ENCODE measurements at places on chromosomes 13 and 19.

DNA sequence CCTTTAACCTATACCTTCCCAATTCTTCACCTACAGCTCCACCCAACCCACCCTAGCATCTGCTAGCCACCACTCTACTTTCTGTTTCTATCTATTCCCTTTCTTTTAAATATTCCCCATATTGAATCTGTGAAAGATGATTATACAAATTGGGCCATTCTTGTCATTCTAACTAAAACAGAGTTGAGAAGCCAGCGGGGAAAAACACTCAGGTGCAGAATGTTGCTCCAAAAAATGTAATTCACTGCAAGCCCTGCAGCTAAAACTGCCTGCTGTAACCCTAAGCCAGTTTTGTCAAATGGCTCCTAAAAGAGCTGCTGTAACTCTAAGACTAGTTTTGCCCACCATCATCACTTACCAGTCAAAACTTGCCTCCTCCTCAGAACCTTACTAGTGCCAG lies 1468.6 kb upstream of the MIR17HG start:
- no peak for DNase-seq

DNA sequence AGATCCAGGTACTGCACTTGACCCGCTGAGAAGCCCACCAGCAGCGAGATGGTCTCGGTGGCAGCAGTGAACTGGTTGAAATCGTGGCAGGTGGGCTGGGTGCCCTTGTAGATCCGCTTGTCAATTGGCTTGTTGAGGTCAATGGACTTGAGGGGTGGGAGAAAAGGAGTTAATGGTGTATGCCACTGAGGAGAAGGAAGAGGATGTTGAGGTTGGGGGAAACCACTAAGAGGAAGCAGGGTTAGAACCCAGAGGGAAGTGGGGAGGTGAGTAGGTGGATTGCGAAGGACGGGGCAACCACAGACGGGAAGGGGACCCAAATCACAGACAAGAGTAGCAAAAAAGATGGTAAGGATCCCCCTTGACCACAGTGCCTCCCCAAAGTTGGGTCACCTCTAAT lies 1.7 kb downstream of the DMWD start:
- no peak for DNase-seq

GRCh38 chr19:49807904-49808675 lies 5.0 kb downstream of the FUZ start:
- no peak for DNase-seq

DNA sequence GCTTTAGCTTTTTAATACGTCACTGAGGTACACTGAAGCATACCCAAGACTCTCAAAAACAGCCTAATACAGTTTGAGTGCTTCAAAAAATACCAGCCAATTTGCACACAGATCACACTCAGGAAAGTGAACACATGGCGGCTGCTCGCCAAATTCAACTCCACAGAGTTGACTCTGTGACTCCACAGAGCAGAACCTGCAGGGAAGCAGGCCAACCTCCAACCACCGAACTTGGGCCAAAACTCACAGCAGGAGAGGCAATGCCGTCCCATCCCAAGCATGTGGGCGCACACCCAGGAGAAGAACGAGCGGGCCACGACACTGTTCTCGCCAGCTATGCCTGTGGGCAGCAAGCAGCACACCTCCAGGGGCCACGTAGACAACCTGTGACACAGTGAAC lies 21.1 kb downstream of the ELL start:
- DNase-seq, result no peak

DNA sequence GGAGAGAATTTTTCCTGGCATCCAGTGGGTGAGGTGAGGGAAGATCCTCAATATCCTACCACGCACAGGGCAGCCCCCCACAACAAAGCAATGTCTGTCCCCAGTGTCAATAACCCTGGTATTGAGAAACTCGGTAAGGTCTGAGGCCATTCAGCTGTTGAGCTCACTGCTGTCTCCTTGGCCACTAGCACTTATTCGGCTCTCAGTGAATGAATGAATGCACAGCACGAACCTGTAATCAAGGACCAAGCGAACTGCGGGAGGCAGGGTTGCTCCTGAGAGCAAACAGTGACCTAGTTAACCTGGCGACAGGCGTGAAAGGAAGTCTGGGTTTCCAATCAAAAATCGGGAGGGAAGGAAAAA lies 640 bp downstream of the ZSCAN5A start:
- DNase-seq, result no peak

GRCh38 chr13:31274390-31274789 lies 74.6 kb downstream of the B3GLCT start:
- DNase-seq, result no peak

GRCh38 chr19:19538785-19539166 lies 711 bp downstream of the CILP2 start:
- no peak for DNase-seq

GRCh38 chr19:10237702-10238101 lies 6.6 kb upstream of the S1PR2 start:
- no peak for DNase-seq

GRCh38 chr13:44053208-44053607 lies 173.5 kb downstream of the LACC1 start:
- DNase-seq, result no peak

DNA sequence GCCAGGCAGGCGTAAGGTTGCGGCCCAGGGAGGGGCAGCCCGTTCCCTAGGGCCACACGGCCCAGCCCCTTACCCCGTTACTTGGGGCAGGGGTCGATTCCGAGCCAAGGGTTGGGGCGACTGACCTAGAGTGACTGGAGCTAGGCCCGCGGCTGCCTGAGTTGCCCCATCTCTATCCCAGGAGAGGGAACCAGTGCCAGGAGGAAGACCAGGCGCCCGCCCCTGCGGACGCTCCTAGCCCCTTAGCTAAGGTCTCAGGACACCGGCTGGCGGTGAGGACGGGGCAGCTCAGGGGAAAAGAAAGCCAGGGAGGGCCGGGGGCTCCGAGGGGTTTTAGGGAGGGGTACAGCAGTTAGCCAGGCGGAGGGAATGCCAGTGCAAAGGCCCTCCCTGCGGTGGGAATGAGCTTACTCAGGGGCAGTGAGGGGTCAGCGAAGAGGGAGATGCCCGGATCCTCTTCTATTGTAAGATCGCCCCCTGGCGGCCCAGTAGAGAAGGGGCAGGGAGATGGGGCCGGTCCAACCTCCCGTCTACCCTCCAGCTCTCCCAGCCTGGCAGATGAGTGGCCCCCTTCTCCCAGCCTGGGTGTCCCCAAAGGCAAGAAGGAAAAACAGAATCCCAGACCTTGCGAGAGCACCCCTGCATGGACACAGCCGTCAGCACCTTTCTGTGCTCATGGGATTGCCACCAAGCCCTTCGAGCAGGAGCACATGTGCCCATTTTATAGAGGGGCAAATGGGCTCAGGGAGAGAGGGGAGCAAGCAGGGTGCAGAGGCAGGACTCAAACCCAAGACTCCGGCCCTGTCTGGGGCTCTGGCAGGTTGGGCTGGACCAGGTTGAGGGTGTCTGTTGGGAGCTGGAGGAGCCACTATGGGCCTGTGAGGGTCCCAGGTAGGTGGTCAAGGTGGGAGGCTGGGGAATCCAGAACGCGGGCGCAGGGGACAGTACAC lies 16.3 kb downstream of the CILP2 start:
- DNase-seq, result peak; percentile 6

- DNase-seq, result no peak
Measured at GRCh38 chr13:35163674-35164073, 221.6 kb downstream of the NBEA start.

- no peak for DNase-seq
Measured at GRCh38 chr19:28301463-28301862, 911.5 kb downstream of the UQCRFS1 start.

DNA sequence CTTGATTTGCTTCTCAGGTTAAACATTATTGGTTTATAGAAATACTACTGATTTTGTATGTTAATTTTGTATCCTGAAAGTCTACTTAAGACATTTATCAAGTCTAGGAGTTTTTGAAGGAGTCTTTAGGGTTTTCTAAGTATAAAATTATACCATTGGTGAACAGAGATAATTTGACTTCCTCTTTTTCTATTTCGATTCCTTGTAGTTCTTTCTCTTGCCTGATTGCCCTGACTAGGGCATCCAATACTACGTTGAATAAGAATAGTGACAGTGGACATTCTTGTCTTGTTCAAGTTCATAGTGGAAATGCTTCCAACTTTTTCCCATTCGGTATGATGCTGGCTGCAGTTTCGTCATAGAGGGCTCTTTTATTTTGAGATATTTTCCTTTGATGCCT lies 807.5 kb upstream of the SLC10A2 start:
- no peak for DNase-seq

DNA sequence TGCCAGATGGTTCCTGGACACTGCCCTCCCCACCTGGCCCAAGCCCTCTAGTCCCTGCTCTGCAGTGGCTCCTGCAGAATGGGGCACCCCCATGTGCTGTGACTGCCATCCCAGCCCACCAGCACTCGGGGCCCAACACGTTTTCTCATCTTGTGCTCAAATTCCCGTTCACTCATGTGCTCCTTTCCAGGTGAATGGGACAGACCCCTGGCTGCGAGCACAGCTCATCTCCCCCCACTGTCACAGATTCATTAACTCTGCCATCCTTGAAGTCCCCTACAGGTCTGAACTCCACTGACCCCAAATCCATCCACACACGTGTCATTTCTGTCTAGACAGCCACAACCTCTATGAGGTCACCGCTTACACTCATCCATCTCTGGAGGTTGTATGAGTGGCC lies 23.6 kb downstream of the TUBA3C start:
- no peak for DNase-seq

GRCh38 chr19:48742096-48742495 lies 1.7 kb upstream of the RASIP1 start:
- no peak for DNase-seq

GRCh38 chr13:62887046-62887445 lies 1471.4 kb upstream of the PCDH20 start:
- DNase-seq, result no peak

- DNase-seq, result no peak
Measured at GRCh38 chr13:101661839-101662238, 209.4 kb downstream of the ITGBL1 start.

DNA sequence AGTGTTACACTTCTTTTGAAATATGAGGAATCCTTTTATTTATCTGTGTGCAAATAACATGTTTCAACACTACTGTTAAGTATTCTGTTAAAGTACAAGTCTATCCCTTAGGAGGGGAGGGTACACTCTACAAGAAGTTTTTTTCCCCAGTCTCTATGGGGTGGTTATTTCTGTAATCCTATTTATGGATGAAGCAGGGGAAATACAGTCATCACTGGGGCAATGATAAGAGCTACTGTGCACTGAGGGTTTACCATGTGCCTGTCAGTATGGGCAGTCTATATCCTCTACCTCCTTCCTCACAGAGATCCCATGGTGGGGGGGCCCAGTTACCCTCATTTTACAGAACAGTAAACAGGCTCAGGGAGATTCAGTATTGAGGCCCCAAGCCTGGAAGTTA lies 16.6 kb upstream of the TRIM13 start:
- DNase-seq, result no peak

- no peak for DNase-seq
Measured at GRCh38 chr19:37941782-37942515, 34.9 kb downstream of the SIPA1L3 start.

DNA sequence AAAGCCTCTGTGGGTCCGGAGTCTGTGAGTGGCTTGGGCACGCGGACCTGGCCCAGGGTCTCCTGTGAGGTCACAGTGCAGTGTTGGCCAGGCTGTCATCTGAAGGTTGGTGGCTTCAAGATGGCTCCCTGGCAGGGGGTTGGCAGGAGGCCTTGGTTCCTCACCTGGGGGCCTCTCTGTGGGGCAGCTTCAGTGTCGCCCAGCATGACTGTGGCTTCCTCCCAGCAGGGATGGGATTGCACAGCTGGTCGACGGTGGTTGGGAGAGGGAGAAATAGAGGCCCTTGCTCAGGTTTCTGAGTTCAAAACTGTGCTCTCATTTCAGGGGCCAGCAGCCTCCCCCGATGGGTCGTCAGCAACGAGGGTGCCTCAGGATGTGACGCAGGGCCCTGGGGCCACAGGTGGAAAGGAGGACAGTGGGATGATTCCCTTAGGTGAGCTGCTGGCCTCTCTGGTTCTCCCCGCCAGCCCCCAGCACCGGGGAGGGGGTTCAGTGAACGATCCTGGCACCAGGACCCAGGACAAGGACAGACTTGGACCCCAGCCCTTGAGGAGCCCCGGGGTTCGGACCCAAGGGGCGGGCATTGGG lies 17.2 kb downstream of the ZNF444 start:
- DNase-seq, result no peak

GRCh38 chr13:75762076-75762937 lies 126.2 kb downstream of the LMO7 start:
- DNase-seq, result no peak

- DNase-seq, result no peak
Measured at GRCh38 chr19:11400798-11401197, 16.7 kb upstream of the EPOR start.

- no peak for DNase-seq
Measured at GRCh38 chr13:99071666-99072065, 93.8 kb upstream of the DOCK9 start.

GRCh38 chr19:40035996-40036395 lies 20.0 kb downstream of the ZNF780B start:
- DNase-seq, result no peak

GRCh38 chr13:71979616-71980015 lies 112.6 kb upstream of the DACH1 start:
- no peak for DNase-seq

- DNase-seq, result peak; percentile 75
Measured at GRCh38 chr19:47310819-47311218, 1.2 kb downstream of the C5AR1 start.

- DNase-seq, result no peak
Measured at GRCh38 chr19:4896372-4896771, 6.3 kb downstream of the ARRDC5 start.

DNA sequence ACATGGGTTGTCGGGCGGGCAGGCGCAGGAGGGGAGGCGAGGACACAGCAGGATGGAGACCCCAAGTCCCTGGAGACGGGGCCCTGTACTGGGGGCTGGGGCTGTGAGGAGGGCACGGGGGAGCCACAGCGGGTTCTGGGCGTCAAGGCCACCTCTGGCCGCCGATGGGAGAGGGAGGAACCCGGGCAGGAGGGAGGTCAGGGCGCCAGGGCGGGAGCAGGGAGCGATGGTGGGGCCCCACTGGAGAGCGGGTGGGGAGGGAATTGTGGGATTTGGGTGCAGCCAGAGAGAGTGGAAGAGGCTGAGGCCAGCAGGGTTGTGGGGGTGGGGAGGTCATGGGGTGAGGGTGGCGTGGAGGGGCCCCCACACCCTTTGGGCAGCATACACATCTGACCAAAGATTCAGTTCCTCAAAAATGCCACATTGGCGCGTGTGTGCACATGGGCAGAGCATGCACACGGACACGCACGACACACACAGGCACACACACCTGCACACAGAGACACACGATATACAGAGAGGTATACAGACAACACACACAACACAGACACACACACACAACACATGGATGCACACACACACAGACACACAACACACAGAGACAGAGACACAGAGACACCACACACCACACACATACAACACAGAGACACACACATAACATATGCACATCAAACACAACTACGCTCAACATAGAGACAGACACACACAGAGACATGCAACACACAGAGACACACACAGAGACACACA lies 54.9 kb downstream of the AP1M1 start:
- no peak for DNase-seq

DNA sequence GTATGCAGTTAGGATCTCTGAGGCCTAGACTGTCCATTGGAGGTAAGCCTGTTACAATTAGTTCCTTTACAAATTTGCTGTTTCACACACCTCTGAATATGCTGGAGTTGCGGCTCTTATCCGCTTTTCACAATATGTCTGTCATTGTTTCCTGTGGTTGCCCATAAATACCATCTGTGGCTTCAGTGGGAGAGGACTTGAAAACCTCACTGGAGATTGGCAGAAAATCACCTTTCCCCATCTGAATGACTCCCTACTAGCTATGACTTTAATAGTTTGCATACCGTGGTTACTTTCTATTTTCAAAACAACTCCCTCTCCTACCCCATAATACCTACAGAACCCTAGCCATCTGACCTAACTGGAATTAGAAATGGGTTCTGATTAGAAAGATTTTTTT lies 454.3 kb downstream of the PCDH17 start:
- no peak for DNase-seq

Data from NCI-H1105 treated with DMSO at 0.1 percent for 48 hours (cell line).